ENCODE measurements at places on chromosomes 2 and 18. TPM values are rescaled to one million over a fixed set of nuclear protein-coding genes. Genes with fewer than 3 reads are reported as not detected.

- no peak for DNase-seq
Observed at GRCh38 chr2:227474410-227474809, 2.5 kb downstream of the AGFG1 start.

The CFAP221 gene
- total RNA-seq, result 1.7 TPM

The B3GNT2 gene
- total RNA-seq, result 28.6 TPM

The ZNF512 gene
- 34.3 TPM for total RNA-seq

The AMER3 gene
- not detected for total RNA-seq

GRCh38 chr18:36610661-36611060 lies 218.1 kb downstream of the TPGS2 start:
- no peak for DNase-seq

DNA sequence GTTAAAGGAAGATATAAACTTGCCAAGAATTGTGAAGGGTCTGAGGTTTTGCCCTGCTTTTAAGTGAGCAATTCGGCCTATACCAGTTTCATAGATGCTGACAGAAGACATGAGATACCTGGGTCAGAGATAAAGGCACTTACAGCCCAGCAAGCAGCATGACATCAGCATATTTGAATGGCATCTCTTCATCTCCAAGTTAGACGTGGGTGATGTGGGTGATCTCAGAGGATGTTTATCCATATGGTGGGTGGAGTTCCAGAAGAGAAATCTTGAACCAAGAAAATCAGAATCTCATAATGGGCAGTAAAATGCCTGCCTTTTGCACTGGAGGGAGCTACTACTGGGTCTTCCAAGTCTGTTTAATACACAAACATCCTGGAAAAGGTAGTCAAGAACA lies 44.7 kb downstream of the GYPC start:
- DNase-seq, result no peak

The L3MBTL4 gene
- 8.7 TPM for total RNA-seq

DNA sequence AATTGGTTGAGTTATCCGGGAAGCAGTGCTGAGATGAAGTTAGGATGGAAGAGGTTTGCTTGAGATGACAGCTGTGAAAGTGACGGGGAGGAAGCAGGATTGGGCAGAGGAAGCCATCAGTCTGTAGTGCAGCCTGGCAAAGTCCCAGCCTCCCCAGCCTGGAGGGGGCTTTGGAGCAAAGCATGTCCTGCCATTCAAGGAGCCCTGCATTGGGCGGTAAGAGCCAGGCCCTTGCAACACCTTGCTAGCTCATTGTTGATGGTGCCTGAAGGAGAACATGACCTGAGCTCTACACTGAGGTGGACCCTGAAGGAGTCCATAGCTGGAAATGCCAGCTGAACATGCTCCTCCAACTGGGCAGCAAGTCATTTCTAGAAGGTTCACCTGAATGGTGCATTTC lies 228.9 kb downstream of the ACKR3 start:
- DNase-seq, result no peak

GRCh38 chr2:98569197-98569793 lies 39.0 kb downstream of the COA5 start:
- DNase-seq, result no peak

GRCh38 chr18:12291161-12291560 lies 16.9 kb upstream of the TUBB6 start:
- DNase-seq, result no peak

The MALL gene
- 27.5 TPM for total RNA-seq

GRCh38 chr2:213290501-213290900 lies 6.2 kb downstream of the SPAG16 start:
- DNase-seq, result no peak

DNA sequence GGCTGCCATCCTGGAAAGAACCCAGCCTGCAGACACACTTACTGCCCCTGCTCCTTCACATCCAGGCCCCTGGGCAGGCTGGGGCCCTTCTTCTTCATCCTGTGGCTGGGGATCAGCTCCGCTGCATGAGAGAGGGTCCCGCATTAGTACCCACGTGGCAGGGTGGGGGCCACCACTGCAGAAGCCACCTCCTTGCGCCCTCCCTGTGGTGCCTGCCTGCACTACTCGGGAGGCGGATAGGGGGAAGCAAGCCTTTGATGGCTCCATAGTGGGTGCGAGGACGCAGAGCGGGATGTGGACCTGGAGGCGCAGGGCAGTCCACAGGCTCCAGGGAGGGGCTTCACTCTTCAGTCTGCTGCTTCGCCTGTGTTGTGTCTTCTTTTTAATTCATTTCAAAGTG lies 46.7 kb downstream of the GPC1 start:
- DNase-seq, result no peak

The ADD2 gene
- 2.2 TPM for total RNA-seq

GRCh38 chr2:133553251-133553650 lies 15.0 kb downstream of the NCKAP5 start:
- no peak for DNase-seq

- no peak for DNase-seq
Observed at GRCh38 chr2:1802046-1802445, 57.7 kb upstream of the PXDN start.

The ZNF407 gene
- total RNA-seq, result 18.6 TPM

- no peak for DNase-seq
Observed at GRCh38 chr2:224147174-224147573, 108.1 kb upstream of the SERPINE2 start.

The POTEE gene
- not detected for total RNA-seq

DNA sequence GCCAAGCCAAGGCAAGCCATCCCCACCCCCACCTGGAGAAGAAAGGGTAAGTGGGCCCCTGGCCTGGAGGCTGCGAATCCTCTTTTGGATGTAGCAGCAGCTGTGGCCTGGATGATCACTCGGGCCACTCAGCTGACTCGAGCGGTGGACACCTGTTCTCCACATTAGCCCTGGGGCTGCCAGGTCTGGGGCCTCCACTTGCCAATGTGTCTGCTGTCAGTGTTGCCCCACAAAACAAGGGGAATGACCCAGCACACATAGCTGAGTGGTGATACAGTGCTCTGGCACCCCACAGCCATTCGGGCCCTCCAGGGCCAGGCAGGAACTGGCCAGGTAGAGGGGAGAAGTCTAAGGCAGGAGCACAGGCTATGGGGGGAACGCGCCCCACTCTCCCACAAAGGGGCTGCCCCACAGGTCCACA lies 2.6 kb downstream of the STK25 start:
- no peak for DNase-seq

DNA sequence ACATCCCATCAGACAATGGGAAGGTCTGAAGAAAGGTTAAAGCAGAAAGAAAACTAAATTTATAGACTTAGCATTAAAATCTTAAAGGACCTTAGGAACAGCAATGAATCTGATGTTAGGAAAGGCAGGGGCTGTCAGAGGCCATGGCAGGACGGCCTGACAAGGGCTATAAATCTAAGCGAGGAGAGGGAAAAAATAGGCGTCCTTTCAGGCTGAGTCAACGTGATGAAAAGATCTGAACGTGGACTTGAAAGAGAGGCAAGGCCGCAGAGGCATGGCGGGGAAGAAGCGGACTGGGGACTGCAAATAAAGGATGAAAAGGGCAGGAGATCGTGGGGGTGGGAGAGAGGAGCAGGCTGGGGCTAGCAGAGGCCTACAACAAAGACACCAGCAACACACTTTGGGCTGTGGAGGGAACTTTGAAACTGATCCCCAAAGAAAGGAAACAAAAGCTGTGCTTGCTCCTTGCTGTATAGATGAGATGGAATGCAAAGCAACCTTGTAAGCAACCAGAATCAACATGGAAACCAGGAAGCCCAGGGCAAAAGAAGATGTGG lies 145.6 kb downstream of the NRP2 start:
- DNase-seq, result no peak

The C2orf68 gene
- 15.7 TPM for total RNA-seq

The IL18R1 gene
- 3.9 TPM for total RNA-seq

DNA sequence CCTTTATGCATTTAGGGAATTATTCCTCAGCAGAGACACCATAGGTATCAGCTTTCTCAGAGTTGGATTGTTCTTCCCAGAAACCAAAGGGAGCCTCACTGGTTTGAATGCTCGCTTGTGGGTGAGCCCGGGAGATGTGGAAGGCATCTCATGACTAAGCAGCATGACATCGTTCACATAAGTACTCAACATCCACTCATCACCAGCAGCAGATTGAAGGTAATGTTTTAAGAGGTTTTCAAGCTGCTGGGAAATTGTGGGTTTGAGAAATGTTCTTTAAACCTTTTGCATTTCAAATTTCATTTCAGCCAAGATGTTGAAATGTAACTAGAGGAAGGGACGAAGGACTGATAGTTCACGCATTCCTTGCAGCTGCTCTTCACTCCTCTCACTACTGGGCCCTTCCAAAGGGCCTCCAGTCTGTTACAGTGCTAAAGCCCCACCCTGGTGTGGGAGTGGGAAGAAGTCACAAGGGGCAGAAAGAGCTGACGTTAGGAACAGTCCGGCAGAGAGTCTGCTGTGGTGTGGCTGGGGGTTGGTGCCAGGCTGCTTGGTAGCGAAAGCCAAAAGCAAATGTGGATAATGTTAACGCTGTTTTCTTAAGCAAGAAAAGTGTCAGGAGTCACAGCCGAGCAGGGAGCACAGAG lies 324.5 kb upstream of the EPHA4 start:
- no peak for DNase-seq

The SERPINB12 gene
- not detected for total RNA-seq

DNA sequence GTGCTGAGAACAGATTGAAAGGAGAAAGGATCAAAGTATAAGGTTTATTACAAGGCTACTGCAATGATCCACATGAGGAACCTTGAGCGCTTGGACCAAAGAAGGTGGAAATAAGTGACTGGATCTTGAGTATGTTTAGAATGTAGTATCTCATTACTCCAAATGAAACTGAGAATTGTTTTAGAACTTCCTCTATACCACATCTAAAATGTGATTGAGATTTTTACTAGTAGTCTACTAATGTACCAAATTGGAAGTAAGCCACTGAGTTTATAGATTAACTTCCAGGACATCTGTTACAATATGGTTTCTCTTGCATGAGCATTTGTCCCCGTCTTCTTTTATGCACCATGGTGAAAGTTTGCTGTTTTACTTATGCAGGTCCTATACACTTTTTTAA lies 300.5 kb downstream of the SUCLG1 start:
- DNase-seq, result no peak

DNA sequence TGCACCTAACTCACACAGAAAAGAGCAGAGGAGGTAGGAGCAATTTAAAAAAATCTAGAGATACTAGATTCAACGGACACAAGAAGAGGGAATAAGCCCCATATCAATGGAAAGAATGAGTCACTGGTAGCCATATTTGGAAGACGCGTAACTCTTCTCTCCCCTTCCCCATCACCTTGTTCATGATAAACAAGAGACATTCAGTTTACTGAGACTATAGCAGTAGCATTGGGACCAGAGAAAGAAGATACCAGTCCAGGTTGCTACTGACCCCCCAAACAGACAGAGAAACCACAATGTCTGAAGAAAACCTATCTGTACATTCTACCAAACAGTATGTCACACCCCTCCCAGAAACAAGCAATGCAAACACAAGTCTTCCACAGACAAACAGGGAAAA lies 81.1 kb downstream of the SLC66A3 start:
- DNase-seq, result no peak

DNA sequence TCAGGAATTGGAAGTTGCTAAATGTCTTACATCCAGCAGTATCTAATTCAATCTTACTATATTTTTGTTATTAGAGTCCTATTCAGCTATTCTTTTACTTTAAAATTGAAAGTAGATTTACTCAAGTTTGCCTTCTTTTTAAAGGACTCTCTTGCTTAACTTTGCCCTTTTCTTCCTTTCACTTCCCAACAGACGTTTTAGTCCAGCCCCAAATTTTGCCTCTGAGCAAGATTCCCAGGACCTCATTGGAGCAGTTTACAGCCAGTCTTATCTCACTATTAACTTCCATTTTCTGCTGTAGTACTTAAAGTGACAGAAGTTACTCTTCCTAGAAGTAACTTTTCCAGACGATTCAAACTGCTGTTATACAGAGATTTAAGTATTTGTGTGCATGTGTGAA lies 1.7 kb upstream of the PRKD3 start:
- DNase-seq, result no peak

DNA sequence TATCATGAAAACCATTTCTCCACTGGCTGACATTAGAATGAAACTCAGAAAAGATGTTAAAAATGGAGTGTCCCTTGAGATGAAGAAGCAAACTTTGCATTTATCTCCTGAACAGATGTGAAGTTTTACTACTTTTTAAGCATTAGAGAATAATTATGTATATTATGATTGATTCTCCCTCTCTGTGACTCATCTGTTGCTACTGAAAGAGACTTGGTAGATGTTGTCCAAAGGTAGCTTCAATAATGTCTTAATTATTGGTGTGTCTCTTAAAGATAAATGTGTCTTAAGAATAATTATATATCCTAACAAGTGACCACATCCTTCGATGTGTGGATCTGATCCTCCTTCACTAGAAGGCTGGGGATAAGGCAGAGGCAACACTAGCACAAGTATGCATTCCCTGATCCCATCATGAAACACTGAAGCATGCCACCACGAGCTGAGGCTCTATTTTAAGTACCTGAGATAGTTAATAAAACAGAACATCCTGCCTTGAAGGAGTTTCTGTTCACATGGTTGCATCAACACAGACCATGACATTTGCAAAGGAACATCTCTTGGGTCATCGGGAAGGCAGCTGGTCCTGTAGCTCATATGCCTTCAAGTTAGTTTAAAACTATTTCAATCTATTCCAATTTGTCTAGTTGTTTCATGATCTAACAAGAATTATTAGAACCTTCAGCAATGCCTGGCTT lies 15.5 kb downstream of the RND3 start:
- DNase-seq, result no peak
